CD8-positive, alpha-beta memory T cell (primary cell): ENCODE measurements at places on chromosomes 2 and 18. TPM values are rescaled to one million over a fixed set of nuclear protein-coding genes. Genes with fewer than 3 reads are reported as not detected.

Gene CDKL4
- total RNA-seq, result 0.13 TPM

DNA sequence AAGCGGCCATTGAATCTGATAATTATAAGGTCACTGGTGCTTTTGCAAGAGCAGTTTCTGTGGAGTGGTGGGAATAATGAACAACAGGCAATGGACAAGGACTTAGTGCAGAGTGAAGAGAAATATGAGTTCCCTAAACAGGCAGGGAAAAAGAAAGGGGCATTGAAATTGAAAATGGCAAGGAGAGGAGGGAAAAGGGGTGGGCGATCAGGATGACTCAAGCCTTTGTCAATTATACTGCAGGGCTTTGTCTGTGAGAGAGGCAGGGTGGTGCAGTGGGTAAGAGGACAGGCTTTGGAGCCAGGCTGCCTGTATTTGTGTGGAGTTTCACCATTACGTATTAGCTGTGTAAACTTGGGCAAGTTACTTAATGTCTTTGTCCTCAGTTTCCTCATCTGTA is 29.5 kb upstream of the PAIP2B start:
- H3K27me3 ChIP-seq, result peaks cover 8% of the 10 kb centered on the region
- no peak overlapping the region for H3K4me3 ChIP-seq
- H3K36me3 ChIP-seq, result no peaks in the 10 kb centered on the region

Gene HJURP
- total RNA-seq, result 37.9 TPM

Gene UNC80
- total RNA-seq, result not detected

- H3K4me3 ChIP-seq, result no peak overlapping the region
- no peak overlapping the region for H3K27ac ChIP-seq
- DNase-seq, result no peak
- no peaks in the 10 kb centered on the region for H3K27me3 ChIP-seq
- no peaks in the 10 kb centered on the region for H3K4me1 ChIP-seq
- no peaks in the 10 kb centered on the region for H3K36me3 ChIP-seq
Observed at GRCh38 chr18:22451796-22452195, 34.1 kb upstream of the CTAGE1 start.

DNA sequence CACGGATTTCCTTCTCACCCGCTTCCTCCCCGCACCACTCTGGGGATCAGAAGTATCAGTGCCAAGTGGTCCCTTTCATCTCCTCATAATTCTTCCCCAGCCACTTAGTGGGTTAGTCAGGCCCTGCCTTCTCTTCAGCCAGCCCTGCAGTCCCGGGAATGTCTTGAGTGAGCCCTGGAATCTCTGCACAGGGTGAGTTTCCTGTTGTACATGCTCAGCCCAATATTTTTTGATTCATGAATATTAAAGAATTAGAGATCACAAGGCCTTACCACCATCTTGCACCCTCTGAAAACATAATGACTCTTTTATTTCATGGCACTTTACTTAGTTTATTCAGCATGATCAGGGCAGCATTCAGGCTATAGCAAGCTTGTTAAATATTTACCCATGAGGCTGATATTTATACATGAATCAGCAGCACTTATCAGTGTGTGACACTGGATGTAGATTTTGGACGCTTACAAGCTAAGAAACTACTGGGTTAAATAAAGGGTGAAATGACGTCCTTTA is 159.4 kb upstream of the FOSL2 start:
- H3K4me3 ChIP-seq, result no peak overlapping the region
- no peak for DNase-seq
- no peaks in the 10 kb centered on the region for H3K27me3 ChIP-seq
- no peak overlapping the region for H3K27ac ChIP-seq
- no peaks in the 10 kb centered on the region for H3K4me1 ChIP-seq
- peaks cover 4% of the 10 kb centered on the region for H3K36me3 ChIP-seq

Gene MEP1B
- total RNA-seq, result not detected

Gene KCNE4
- not detected for total RNA-seq

Gene PLB1
- 0.35 TPM for total RNA-seq

DNA sequence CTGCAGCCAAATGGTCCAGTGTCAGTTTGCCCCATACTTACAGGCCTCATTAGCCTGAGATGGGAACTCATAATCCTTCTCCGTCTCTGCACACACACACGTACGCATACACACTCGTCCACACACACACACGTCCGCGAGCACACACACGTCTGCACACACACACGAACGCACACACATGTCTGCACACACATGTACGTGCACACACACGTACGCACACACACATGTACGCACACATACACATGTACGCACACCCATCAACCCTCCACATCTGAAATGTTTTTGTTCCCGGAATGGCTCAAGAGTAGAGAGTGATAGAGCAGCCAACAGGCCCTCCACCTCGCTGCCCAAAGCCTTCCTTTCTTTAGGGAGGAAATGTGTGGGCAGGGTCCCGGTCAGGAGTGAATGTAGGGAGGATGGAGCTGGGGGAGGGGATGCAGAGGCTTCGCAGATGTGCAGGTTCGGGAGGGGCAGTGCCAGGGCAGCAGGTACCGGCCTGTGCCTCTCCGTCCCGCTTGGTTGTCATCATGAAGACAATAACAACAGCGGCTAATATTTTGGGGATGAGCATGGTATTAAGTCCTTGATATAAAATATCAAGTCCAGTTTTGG is 52.7 kb downstream of the PTGR3 start:
- no peaks in the 10 kb centered on the region for H3K27me3 ChIP-seq
- no peaks in the 10 kb centered on the region for H3K36me3 ChIP-seq
- H3K4me1 ChIP-seq, result no peaks in the 10 kb centered on the region
- H3K27ac ChIP-seq, result no peak overlapping the region

GRCh38 chr2:142734770-142735169 is 142.7 kb upstream of the KYNU start:
- H3K4me3 ChIP-seq, result no peak overlapping the region
- no peaks in the 10 kb centered on the region for H3K27me3 ChIP-seq
- no peaks in the 10 kb centered on the region for H3K4me1 ChIP-seq

DNA sequence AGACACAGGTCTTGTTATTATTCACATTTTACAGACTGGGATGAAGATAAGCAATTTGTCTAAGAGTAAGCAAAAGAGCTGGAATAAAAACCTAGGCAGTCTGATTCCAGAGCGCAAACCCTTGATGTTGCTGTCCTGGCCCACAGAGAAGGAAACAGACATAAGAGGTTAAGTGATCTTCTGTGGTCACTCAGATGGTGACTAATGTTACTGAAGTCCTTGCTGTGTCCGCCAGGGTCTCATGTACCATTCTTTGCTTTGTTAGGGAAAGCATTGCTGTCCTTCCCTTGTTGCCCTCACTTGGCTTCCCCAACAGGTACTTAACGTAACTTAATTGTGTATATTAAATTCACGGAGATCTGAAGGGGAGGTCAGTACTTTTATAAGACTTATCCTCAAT is 14.9 kb upstream of the FAP start:
- no peak overlapping the region for H3K27ac ChIP-seq
- H3K36me3 ChIP-seq, result no peaks in the 10 kb centered on the region
- H3K4me1 ChIP-seq, result peaks cover 16% of the 10 kb centered on the region
- no peak for DNase-seq

DNA sequence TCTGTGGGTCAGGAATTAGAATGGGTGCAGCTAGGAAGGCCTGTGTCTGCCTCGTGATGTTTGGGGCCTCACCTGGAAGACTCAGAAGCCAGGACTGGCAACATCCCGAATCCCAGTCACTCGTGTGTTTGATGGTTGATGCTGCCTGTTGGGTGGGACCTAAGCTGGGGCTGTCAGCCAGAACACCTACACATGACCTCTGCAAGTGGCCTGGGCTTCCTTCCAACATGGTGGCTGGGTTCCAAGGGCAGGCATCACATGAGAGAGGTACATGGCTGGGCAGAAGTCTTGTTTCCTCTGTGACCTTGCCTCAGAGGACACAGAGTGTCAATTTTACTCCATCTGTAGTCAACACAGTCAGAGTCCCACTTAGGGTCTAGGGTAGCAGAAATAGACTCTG is 177.8 kb downstream of the GBX2 start:
- no peak overlapping the region for H3K27ac ChIP-seq
- no peaks in the 10 kb centered on the region for H3K36me3 ChIP-seq
- H3K4me3 ChIP-seq, result no peak overlapping the region

DNA sequence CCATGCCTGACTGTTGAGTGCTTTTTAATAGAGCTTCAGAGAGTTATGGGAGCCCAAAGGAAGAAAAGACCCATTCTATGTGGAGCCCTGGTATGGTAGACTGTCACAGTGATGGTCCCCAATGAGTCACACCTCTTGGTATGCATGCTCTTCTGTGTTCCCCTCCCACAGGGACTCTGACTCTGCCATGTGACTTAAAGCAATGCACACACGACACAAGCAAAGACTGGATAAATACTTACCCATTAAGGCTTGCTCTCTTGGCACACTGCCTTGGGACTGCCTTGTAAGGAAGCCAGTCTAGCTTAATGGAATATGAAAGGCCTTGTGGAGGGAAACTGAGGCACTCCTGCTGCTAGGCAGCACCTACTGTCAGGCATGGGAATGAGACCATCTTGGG is 16.7 kb upstream of the DTNB start:
- no peaks in the 10 kb centered on the region for H3K4me1 ChIP-seq
- H3K4me3 ChIP-seq, result no peak overlapping the region
- no peaks in the 10 kb centered on the region for H3K27me3 ChIP-seq
- H3K27ac ChIP-seq, result no peak overlapping the region
- no peak for DNase-seq

Gene ASB18
- total RNA-seq, result not detected

- H3K36me3 ChIP-seq, result no peaks in the 10 kb centered on the region
- H3K4me1 ChIP-seq, result no peaks in the 10 kb centered on the region
- no peak overlapping the region for H3K27ac ChIP-seq
- H3K27me3 ChIP-seq, result no peaks in the 10 kb centered on the region
- DNase-seq, result no peak
- no peak overlapping the region for H3K4me3 ChIP-seq
Observed at GRCh38 chr2:231342061-231342711, 53.3 kb upstream of the B3GNT7 start.

DNA sequence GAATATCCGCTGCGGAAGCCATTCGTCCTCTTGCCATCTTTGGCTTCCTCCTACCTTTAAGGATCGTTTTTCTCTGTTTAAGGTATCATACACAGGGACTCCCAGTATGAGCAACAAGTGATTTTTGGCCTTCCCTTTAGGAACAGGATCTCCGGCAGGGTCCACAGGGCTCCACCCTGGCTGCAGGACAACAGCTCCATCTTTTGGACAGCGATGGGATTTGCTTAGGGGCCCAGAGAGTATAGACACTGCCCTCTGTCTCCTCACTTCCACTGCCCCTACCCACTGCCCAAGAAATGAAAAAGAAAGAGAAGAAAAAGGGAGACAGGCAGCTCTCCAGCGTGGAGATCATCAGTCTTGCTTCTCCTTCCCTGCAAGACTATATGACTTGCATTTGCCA is 224.5 kb downstream of the UXS1 start:
- H3K36me3 ChIP-seq, result no peaks in the 10 kb centered on the region
- no peak overlapping the region for H3K27ac ChIP-seq

DNA sequence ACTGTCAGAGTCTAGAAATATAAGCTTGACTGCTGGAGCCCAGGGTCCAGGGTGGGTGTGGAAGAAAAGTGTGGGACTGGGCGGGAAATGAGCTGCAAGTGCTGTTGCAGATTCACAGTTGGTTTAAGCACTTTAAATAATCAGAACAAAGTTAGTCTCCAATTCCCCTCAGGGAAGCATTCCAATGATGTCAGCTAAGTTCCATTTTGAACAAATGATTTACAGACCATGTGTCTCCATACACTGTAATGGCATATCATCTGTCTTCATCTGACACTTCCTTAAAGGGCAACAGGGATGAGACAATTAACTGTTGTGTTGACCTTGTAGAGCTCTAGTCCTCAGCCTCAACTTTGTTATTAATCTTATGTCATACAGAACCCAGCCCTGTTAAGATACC is 31.5 kb upstream of the REG3A start:
- H3K4me1 ChIP-seq, result no peaks in the 10 kb centered on the region
- H3K27ac ChIP-seq, result no peak overlapping the region
- no peaks in the 10 kb centered on the region for H3K36me3 ChIP-seq
- no peaks in the 10 kb centered on the region for H3K27me3 ChIP-seq
- no peak overlapping the region for H3K4me3 ChIP-seq

- no peak overlapping the region for H3K4me3 ChIP-seq
- H3K36me3 ChIP-seq, result peaks cover 15% of the 10 kb centered on the region
- H3K4me1 ChIP-seq, result peaks cover 49% of the 10 kb centered on the region
- H3K27me3 ChIP-seq, result no peaks in the 10 kb centered on the region
Observed at GRCh38 chr18:23460285-23461273, 7.5 kb downstream of the RIOK3 start.

DNA sequence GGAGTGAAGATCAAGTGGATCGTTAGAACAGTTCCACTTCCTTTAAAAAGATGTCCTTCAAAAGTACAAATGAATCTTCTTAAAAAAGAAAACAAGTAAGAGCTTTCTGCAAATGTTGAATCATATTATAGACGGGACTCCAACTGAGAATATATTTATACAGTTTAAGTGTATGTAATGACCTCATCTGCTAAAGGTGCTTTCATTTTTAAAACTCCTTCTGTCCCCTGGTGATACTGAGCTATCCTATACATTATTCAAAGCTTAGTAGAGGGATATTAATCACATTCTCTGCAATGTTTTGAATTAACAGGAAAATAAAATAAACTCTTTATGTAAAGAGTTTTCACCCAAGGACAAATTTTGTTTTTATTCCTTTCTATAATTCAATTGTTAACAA is 420.7 kb upstream of the SLC8A1 start:
- no peak overlapping the region for H3K4me3 ChIP-seq
- no peaks in the 10 kb centered on the region for H3K27me3 ChIP-seq
- H3K4me1 ChIP-seq, result no peaks in the 10 kb centered on the region

- no peak for DNase-seq
- no peaks in the 10 kb centered on the region for H3K27me3 ChIP-seq
Observed at GRCh38 chr2:43985359-43985758, 10.4 kb downstream of the LRPPRC start.

Gene WNT6
- total RNA-seq, result 0.27 TPM

DNA sequence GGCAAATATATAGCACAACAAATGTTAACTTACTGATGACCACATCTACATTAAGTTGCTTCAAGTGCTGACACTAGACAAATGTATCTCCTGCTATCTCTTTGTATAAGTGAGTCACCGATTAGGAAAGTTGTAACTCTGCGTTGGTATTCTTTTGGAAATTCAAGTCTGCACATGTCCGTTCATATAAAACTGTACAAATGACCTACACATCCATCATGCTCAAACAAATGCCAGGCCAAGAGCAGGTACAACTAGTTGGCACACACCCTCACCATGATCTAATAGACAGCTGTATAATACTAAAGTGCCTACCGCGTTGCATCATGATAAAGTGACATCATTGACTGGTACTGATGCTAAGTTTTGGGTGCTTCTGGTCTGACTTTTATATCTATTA is 141.1 kb downstream of the RBMS1 start:
- peaks cover 37% of the 10 kb centered on the region for H3K4me1 ChIP-seq
- H3K4me3 ChIP-seq, result no peak overlapping the region
- H3K36me3 ChIP-seq, result no peaks in the 10 kb centered on the region
- DNase-seq, result no peak
- H3K27ac ChIP-seq, result no peak overlapping the region

- H3K27me3 ChIP-seq, result no peaks in the 10 kb centered on the region
- no peak overlapping the region for H3K4me3 ChIP-seq
- DNase-seq, result no peak
- no peak overlapping the region for H3K27ac ChIP-seq
Observed at GRCh38 chr2:67436221-67436620, 39.1 kb downstream of the ETAA1 start.

GRCh38 chr18:45290364-45290763 is 324.9 kb upstream of the SLC14A2 start:
- no peaks in the 10 kb centered on the region for H3K36me3 ChIP-seq
- H3K27ac ChIP-seq, result no peak overlapping the region
- no peaks in the 10 kb centered on the region for H3K27me3 ChIP-seq
- no peaks in the 10 kb centered on the region for H3K4me1 ChIP-seq
- no peak for DNase-seq

Gene IL36A
- total RNA-seq, result not detected
